ENCODE measurements at places on chromosomes 11 and 22. TPM values are rescaled to one million over a fixed set of nuclear protein-coding genes. Genes with fewer than 3 reads are reported as not detected.

GRCh38 chr11:69963533-69964246 is 114.4 kb upstream of the ANO1 start:
- DNase-seq, result no peak

Gene OR4C12
- total RNA-seq, result not detected

GRCh38 chr22:23533328-23533762 is 46.7 kb downstream of the IGLL1 start:
- no peak for DNase-seq

DNA sequence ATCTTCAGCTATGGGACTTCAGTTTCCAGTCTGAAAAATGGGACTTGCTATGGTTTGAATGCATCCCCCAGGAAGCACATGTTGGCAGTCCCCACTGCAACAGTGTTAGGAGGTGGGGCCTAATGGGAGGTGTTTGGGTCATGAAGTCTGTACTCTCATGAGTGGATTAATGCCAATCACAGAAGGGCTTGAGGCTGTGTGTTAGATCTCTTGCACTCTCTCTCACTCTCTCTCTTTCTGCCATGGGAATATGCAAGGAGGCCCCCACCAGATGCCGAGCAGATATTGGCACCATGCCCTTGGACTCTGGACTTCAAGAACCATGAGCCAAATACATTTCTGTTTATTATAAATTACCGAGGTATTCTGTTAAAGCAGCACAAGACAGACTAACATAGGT is 7.8 kb upstream of the AP1B1 start:
- no peak for DNase-seq

DNA sequence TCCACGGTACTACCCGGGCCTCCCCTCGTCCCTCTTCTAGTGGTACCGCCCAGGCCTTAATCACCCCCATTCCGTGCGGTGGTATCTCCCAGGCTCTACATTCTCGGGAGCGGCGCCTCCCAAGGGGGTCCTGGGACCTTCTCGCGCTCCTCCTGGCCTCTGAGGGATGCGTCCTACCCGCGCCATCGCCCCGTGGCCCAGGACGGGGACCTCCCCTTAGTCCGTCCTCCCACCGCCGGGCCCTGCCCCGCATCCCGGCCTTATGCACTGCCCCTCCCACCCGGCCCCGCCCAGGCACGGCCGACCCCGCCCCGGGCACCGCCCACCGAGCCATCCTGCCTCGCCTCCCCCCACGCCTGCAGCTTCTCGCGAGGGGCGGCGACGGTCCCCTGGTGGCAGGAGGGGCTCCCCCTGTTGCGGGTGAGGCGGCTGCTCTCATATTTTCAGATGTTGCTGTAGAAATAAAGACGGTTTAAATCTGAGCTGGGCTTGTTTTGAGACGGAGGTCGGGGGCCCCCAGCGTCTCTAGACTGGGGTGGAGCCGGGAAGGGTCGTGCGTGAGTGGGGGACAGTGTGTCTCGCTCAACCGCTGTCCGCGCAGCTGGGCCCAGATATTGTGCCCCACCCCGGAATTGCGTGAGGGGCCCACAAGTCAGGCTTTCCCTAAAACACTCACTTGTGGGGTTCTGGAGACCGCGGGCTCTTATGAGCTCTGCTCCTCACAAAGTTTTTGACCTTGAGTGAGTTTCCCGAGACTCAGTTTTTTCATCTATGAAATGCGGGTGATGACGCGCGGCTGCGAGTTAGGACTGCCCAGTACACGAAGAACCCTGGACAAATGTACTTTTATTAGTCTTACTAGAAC is 828 bp upstream of the RAB1B start:
- peak; percentile 88 for DNase-seq

Gene KRTAP5-10
- not detected for total RNA-seq

Gene ADAMTS8
- total RNA-seq, result 1.5 TPM

- DNase-seq, result no peak
Measured at GRCh38 chr11:108491936-108492335, 6.2 kb downstream of the POGLUT3 start.

Gene ILK
- total RNA-seq, result 45.5 TPM

DNA sequence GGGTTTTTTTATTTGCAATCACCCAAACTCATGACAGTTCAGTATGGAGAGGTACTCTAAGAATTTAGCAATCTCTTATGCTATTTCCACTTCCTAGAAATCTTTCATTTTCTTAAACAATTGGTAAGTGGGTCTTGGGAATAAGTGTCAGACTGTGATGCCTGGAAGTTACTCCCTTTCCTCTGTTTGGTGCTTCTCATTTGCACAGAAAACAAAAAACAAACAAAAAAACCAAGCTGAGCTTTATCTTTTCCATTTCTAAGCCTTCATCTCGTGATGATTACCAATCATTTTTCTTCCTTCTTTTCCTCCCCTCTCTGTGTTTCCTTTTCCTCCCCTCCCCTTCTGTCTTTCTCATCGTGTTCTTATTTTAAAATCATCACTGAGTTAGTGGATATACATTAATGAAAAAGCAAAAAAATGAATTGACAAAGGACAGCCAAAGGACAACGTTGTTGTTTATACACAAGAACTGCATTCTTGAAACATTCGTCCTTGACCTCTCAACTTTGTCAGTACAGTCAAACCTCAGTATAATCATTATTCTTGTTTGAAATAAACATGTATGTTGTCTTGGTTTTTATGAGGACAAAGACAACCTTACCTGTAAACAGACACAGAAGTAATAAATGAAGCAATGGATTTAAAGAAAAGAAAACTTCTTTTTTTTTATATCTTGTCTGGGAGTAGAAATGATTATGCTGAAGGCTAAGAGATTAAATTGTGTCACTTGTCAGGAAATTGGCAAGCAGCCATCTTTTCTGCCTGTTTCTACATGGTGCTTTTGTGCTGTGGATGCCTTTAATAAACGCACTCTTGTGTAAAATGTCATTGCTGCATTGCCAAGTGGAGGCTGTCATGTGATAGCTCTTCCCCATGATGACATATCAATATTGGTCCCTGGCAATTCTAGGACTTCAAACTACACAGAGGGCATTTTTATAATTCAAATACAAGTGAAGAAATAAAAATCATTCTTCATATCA is 803.2 kb upstream of the CCDC90B start:
- DNase-seq, result peak; percentile 50

Gene CRYBB3
- total RNA-seq, result not detected

Gene SMC1B
- not detected for total RNA-seq

Gene SCN3B
- total RNA-seq, result 58.1 TPM

- DNase-seq, result no peak
Measured at GRCh38 chr11:97729546-97730272, 1291.0 kb upstream of the CNTN5 start.

Gene TRPT1
- total RNA-seq, result 10.3 TPM

DNA sequence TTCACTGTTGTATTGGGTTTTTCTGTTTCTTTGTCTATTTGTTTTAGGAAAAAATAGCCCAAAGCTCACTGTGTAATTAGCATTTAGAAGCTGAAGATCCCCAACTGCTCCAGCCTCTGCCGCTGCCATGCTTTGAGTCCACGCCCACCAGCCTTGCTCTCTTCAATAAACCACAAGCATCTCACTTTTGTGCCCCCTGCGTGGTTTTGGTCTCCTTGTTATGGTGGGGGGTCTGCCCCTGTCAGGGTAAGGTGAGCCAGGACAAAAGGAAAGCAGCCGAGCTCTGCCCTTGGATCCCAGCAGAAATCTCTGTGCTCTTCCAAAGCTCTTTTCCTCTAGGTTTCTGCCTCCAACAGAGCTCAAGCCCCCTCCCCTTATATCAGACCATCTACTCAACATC is 4.2 kb downstream of the SCGB1A1 start:
- DNase-seq, result no peak

GRCh38 chr11:126359431-126360048 is 4.1 kb downstream of the ST3GAL4 start:
- DNase-seq, result peak; percentile 68

Gene HIRA
- total RNA-seq, result 19.7 TPM

DNA sequence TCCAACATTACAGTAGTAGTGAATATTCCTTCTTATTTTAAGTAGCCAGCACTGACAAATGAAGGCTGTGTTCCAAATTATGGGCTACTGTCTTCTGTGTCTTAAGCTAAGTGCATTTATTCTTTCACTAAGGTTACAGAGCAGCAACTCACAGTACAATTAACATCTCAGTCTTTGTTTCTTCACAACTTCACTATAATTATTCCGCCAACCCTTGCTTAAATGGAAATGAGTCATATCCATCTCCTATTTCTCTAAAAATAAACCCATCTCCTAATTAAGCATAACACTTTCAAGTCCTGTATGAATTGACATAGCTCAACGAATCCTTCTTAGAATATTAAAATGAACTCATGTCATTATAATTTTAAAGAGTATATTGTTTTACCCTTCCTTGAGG is 6.7 kb downstream of the ETS1 start:
- no peak for DNase-seq

DNA sequence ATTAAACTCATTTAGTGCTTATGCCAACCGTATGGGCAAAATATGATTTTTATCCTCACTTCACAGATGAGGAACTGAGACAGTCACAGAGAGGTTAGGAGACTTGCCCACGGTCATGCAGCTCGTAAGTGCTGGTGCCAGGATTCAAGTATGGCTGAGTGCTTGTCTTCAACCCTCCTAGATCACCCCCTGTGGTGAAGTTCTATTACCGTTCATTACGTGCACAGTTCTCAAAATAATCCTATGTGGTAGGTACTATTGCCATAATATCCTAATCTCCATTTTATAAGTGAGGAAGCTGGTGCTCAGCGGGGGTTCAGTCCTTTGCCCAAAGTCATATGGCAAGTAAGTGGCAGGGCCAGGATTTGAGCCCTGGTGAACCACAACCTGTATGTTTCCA is 1.5 kb downstream of the MIEF1 start:
- no peak for DNase-seq

Gene TSGA10IP
- not detected for total RNA-seq

DNA sequence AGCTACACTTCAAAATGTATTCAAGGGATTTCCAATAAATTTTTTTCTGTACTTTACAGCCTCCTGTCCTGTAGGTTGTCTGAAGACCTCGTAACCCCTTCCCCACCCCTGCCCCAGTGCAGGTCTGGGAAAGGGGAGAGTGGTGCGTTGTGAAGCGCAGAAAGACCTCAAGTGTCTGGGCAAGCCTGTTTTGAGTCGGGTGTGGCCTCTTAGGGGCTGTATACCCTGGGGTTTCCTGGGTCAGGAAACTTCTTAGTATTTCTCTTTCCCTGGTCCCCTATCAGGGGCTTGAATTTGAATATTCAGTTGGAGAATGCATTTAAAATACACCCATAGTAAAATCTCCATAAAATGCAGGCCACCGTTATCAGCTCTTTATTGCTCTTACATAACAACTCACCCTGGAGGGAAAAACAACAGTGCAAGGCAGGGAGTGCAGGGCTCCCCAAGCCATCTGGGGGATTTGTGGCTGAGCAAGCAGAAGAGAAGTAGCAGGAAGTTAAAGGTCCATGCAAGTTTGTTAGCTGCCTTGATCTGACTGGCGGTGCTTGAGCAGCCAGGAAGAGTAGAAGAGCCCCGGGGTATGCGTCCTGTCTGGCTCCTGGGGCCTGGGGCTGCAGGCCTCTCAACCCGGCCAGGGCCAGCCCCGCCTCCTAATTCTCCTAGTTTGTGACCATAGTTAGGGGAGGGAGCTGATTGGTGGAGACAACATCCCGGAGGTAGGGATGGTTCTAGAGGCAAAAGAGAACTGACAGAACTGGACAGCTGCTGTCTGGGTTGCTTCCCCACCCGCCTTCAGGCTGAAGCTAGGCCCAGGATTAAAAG is 25.7 kb downstream of the ARHGAP1 start:
- no peak for DNase-seq

DNA sequence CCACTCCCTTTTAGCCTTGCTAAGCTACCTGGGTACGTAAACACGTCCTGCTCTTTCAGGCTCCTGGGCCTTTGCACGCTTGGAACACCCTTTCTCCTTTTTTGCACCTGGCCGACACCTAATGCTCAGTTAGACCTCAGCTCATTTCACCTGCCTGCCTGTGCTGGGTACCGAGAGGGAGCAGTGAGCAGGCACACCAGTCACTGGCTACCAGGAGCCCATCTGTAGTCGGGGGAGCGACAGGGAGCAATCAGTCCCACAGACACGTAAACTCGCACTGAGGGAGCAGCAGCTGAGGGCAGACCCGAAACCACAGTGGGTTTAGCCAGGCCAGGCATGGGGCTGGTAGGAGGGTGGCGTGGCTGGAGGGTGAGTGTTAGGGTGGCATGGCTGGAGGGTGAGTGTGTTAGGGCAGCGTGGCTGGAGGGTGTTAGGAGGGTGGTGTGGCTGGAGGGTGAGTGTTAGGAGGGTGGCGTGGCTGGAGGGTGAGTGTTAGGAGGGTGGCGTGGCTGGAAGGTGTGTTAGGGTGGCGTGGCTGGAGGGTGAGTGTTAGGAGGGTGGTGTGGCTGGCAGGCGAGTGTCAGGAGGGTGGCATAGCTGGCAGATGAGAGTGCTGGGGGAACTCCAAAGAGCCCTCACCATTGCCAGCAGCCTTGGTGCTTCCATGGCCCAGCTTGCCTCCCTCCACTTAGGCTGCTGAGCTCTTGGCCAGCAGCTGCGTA is 6.4 kb upstream of the GTSE1 start:
- DNase-seq, result no peak

Gene GP1BB
- 13.7 TPM for total RNA-seq

Gene MAJIN
- total RNA-seq, result not detected

- no peak for DNase-seq
Measured at GRCh38 chr11:74923125-74923524, 25.8 kb downstream of the XRRA1 start.

DNA sequence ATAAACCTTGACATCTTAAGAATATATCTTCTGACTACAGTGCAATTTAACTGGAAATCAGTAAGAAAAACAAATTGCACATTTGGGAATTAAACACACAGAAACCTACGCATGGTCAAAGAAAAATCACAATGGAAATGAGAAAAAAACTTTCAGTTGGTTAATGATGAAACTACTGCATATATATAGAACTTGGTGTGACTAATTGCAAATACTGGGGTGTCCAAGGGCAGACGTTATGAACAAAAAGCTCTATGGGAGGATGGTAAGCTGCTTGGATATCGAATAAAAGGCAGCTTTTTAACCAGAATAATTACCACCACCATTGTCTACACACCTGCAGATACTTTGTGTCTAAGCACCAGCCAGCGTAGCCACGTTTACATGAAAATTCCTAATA is 791 bp downstream of the GDPD4 start:
- DNase-seq, result no peak

GRCh38 chr11:32244453-32244852 is 153.6 kb downstream of the RCN1 start:
- DNase-seq, result no peak

Gene FZD4
- 5.5 TPM for total RNA-seq

- no peak for DNase-seq
Measured at GRCh38 chr22:47851586-47851985, 1089.1 kb downstream of the TBC1D22A start.

Gene OVOL1
- total RNA-seq, result 0.73 TPM

GRCh38 chr11:90916706-90917105 is 693.9 kb upstream of the CHORDC1 start:
- no peak for DNase-seq

Gene SYT8
- total RNA-seq, result not detected

Gene SCGB1C1
- not detected for total RNA-seq
